EH (cell line): ENCODE measurements at places on chromosomes 4 and X.

DNA sequence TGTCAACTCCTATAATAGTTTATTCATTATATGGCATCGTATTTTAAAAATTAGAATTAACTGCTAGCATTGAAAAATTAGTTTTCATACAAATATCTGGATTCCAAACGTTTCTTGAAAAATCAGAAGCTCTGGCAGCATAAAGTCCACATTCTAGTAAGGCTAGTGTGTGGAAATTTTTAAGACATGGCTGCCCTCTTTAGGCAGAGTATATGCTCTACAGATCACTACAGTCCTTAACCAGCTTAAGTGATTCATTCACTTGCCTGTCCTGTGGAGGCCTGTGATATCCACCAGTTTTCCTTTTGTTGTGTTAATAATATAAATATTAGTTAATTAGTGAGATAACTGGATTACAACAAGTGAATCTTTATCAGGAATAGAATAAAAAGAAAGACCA, 287.2 kb downstream of the OPHN1 start:
- DNase-seq = peak; percentile 60

- DNase-seq = peak; percentile 61
Observed at GRCh38 chr4:170030121-170030520, 3.9 kb upstream of the MFAP3L start.

DNA sequence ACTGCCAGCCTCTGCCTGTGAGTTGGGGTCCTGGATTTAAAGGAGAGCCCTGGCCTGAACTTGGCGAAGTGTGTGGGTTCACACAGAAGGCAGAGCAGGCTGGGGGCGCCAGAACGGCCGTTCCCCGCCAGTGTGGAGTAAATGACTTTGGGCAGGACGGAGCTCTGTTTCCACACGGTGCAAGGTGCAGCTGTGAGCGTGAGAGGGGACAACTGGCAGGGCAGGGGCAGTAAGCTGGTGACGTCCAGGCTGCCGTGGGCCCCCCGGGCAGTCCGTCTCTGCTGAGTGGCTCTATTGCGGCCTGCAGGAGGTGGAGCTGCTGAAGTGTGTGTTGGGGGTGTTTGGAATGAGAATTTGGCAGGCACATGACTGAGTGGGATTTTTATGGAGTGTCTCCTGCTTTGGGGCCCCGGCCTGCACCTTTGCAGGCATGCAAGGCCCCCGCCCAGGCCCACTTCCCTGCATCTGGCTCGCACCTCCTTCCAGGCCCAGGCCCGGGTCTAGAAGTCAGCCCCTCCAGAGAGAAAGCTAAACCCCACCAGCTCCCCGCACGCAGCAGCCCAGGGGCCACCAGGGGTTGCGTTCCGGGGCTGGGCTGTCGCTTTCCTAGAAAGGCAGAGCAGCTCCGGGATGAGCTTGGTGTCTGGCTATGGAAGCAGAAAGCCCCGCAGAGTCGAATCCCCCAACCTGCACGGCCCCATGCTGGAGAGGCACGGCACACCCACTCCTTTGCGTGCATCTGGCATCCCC, 62.2 kb upstream of the GRPEL1 start:
- no peak for DNase-seq

DNA sequence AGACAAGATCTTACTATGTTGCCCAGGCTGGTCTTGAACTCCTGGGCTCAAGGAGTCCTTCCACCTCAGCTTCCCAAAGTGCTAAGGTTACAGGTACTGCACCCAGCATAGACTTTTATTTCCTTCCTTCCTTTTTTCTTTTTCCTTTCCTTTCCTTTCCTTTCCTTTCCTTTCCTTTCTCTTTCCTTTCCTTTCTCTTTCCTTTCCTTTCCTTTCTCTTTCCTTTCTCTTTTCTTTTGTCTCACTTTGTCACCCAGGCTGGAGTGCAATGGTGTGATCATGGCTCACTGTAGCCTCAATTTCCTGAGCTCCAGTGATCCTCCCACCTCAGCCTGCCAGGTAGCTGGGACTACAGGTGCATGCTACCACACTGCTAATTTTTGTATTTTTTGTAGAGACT, 19.4 kb downstream of the DLG3 start:
- DNase-seq = no peak

DNA sequence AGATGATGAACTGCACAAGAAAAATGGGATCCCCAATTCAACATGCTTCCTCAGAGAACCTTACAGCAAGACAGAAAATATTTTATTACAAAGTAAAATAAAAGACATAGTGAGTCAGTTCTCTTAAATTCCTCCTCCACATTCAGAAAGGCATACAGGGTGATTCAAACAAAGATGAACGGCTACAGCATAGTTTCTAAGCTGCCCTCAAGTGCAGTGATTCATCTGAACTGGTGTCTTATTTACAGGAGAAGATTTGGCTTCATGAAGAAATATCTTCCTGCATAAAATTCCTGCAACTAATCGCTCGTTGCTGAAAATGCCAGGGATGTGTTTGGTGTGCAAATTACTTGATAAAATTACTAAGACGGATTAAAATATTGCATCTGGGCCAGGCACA, 103.6 kb downstream of the PRKX start:
- DNase-seq = peak; percentile 89

GRCh38 chr4:8706216-8707044, 113.9 kb downstream of the CPZ start:
- no peak for DNase-seq

- DNase-seq = peak; percentile 51
Observed at GRCh38 chrX:40922307-40922706, 162.9 kb upstream of the USP9X start.

- no peak for DNase-seq
Observed at GRCh38 chrX:107602694-107603239, 25.5 kb upstream of the PRPS1 start.

GRCh38 chr4:82715731-82716617, 82.6 kb downstream of the SCD5 start:
- DNase-seq = peak; percentile 86

GRCh38 chr4:12296366-12296765, 867.7 kb upstream of the HS3ST1 start:
- no peak for DNase-seq

- no peak for DNase-seq
Observed at GRCh38 chr4:173609158-173609557, 79.1 kb upstream of the HAND2 start.

DNA sequence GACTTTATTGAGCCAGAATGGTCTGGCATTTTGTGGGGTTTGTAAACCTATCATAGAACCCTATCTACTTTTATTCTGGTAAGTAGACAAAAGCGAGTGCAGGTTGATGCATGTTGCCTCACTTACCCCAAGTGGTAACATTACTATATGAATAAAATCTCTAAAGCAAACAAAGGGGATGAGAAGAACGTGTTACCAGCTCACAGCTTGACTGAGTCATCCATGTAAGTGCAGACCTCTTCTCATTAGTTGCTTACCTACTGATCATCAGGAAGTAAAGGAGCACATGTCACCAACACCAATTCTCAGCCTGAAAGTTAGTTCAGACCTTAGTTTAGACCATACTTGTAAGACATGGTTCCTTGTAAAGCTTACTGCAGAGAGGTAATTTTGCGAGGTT, 1328.3 kb downstream of the C4orf33 start:
- no peak for DNase-seq

GRCh38 chr4:156293657-156294297, 340.1 kb upstream of the CTSO start:
- DNase-seq = peak; percentile 85

GRCh38 chr4:94400191-94400590, 51.6 kb upstream of the PDLIM5 start:
- DNase-seq = no peak

DNA sequence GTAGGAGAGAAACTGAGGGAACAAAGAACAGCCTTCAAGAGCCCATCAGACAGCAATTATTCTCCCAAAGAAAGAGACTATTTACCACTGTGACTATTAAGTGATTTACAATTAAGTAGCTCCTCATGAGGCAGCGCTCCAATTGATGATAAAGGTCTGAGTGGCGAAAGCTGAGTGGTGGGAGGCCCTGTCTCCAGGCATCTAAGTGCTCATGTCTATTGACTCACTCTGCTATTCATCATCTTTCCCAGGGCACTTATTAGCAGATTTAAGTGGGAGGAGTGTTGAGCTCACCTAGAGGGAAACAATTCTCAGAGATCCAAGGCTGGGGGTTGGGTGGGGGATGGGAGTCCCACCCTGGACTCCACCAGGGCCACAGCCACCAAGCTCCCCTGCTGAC, 23.3 kb downstream of the AMER1 start:
- no peak for DNase-seq

DNA sequence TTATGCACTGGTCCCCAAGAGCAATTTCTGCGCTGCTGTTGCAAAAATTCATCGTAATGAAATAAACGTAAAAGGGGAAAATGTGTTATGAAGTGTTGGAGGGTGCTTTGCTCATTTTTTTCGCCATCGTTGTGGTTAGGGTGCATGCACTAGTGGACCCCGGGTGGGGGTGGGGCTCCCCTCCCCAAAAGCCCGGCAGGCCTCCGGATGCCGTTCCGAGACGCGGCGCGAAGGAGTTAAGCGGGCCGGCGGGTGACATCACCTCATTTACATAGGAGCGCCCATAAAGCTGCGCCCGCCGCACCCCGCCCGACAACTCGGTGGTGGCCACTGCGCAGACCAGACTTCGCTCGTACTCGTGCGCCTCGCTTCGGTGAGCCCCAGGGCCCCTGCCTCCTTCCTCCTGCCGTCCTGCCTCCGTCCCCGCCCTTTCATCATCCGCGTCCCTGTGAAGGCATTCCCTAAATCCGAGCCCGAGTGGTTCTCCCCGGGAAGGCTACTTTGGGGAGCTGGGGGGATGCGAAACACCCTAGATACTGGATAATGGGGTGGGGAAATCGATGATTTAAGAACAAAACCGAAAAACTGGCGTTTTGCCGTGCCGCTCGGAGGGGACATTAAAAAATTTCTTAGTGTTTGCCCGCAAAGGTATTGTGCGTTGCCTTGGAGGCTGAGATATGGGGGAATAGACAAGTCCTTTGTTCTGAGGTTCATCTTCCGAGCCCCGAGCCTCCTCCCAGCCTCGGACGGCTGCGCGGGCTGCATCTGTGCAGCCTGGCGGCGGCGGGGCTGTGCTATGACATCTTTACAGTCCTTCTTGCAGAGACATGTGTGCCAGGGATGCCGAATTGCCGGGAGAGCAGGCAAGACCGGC, at the start of gene TMSB4X:
Gene TMSB4X (plus strand): TSS at position 315 of the 874 bp plus-strand sequence.
- DNase-seq = peak; percentile 84

- no peak for DNase-seq
Observed at GRCh38 chr4:97752599-97752998, 390.7 kb downstream of the STPG2 start.

DNA sequence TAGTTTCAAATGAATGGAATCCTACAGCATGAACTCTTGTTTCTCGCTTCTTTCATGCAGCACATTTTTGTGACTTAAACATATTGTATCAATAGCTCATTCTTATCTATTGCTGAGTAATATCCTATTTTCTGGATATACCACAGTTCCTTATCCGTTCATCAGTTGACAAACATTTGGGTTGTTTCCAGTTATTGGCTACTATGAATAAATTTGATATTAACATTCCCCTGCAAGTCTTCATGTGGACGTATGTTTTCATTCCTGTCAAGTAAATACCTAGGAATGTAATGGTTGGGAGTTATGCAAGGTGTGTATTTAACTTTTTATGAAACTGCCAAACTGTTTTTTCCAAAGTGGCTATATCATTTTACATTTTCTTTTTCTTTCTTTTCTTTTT, 114.0 kb upstream of the SH3RF1 start:
- DNase-seq = no peak

DNA sequence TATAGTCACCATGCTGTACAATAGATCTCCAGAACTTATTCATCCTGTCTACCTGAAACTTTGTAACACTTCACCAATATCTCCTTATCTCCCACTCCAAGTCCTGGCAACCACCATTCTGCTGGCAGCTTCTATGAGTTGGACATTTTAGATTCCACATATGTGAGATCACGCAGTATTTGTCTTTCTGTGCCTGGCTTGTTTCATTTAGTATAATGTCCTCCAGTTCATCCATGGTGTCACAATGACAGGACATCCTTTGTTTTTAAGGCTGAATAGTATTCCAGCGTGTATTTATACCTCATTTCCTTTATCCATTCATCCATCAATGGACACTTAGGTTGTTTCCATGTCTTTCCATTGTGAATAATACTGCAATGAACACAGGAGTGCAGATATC, 198.7 kb downstream of the QDPR start:
- DNase-seq = no peak

DNA sequence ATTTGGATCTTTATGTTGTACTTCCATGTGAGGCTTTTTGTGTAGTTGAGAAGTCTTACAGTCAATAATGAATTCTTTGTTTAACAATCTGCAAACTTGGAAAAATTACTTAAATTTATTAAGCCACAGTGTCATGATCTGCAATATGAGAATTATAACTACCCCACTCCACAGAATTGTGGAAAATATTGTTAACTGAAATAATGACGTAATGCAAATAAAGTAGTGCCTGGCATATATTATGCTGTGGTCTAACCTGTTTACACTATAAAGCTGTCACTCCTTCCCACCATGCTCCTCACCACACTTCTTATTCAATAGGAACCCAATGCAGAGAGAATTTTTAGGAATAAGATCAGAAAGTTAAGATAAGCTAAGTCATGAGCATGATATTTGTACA, 632.1 kb upstream of the GALNTL6 start:
- no peak for DNase-seq

- DNase-seq = peak; percentile 59
Observed at GRCh38 chrX:40146262-40147125, 48.7 kb upstream of the BCOR start.

- DNase-seq = peak; percentile 39
Observed at GRCh38 chr4:121950680-121951520, 960 bp downstream of the TRPC3 start.

- DNase-seq = no peak
Observed at GRCh38 chr4:82248903-82249632, 124.7 kb downstream of the HNRNPD start.

GRCh38 chr4:93502991-93503390, 325.6 kb upstream of the ATOH1 start:
- DNase-seq = no peak

DNA sequence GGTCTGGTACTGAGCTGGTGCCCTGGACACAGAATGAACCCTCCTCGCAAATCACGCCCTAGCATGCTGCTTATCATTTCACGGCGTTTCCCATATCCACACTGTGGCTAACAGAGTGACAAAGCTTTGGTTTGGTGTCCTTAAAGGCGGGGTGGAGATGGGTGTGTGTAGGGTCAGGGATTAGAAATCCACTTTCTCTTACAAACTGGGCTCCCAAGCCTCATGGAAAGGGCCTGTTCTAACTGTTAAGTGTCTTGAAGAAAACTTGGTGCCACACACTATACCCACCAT, 735 bp upstream of the CHRDL1 start:
- DNase-seq = no peak

DNA sequence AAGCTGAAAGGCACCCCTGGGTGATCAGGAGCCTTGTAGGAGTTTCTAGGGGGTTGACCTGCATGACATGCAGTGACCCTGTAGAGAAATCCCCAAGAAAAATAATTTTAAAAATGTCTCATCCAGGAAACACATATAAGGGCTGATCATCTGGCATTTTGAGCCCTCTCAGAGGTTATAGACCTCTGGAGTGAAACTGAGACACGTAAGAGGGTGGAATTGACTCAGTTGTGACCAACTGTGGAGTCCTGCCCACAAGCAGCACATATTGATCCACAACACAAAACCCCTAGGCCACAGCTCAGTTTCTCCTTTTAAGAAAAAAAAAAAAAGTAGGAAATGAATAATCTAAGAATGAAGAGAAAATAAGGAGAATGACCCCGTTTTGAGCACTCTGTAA, 32.5 kb upstream of the MTMR8 start:
- DNase-seq = no peak
